Kidney tubule cell (primary cell): ENCODE measurements at places on chromosomes 4 and X.

GRCh38 chrX:133726642-133727041, 258.8 kb downstream of the GPC3 start:
- DNase-seq: peak; percentile 46

GRCh38 chrX:57329008-57329407, 42.5 kb downstream of the FAAH2 start:
- DNase-seq: no peak

- DNase-seq: peak; percentile 80
Observed at GRCh38 chr4:188297873-188298272, 158.6 kb downstream of the TRIML1 start.

DNA sequence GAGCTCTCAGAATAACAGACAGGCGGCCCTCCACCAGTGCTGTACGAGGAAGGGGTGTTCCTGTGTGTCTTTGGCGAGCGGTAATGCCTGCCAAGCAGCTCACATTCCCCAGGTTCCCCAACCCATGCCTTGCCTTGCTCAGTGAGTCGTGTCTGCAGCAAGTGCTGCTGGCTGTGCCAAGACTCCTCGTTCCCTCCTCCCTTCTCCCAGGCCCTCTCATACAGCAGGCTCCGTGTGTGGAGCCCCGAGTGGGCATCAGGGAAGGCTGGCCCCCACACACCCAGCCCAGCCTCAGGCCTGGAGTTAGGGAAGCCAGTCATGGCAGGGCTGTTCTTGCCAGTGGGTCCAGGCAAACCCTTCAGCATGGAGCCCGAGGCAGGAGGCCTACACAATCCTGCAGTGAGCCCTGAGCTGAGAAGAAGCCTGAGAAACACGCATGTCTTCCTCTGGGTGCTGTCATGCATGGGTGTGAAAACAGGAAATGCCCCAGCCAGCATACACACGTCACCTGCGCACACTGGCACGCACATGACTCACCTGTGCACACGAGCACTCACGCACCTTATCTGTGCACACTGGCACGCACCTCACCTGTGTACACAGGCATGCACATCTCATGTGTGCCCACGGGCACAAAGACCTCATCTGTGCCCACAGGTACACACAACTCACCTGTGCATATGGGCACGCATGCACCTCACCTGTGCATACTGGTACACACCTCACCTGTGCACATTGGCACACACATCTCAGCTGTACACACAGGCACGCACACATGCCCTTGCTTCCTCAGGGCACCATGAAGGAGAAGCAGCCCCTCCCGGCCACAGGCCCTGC, 238.7 kb downstream of the DHRSX start:
- peak; percentile 89 for DNase-seq

DNA sequence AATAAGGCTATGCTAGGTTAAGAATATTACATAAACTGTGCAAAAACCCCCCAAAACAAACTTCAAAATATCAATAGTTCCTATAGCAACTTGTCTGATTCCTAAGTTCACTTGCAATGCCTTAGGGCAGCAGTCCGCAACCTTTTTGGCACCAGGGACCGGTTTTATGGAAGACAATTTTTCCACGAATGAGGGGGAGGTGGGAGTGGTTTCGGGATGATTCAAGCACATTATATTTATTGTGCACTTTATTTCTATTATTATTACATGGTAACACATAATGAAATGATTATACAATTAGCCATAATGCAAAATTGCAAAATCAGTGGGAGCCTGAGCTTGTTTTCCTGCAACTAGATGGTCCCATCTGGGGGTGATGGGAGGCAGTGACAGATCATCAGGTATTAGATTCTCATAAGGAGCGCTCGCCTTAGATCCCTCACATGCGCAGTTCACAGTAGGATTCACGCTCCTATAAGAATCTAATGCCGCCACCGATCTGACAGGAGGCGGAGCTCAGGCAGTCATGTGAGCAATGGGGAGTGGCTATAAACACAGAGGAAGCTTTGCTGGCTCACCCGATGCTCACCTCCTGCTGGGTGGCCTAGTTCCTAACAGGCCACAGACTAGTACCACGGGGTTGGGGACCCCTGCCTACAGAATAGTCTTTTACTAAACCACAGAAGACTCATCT, 39.7 kb downstream of the ACOX3 start:
- no peak for DNase-seq

- DNase-seq: peak; percentile 84
Observed at GRCh38 chr4:4859325-4859798, at the start of gene MSX1. TSS of gene MSX1 (plus strand) at chr4:4859665. CDS start at chr4:4859900, 235 bp downstream.

- DNase-seq: no peak
Observed at GRCh38 chr4:8310306-8310705, 40.8 kb downstream of the HTRA3 start.

DNA sequence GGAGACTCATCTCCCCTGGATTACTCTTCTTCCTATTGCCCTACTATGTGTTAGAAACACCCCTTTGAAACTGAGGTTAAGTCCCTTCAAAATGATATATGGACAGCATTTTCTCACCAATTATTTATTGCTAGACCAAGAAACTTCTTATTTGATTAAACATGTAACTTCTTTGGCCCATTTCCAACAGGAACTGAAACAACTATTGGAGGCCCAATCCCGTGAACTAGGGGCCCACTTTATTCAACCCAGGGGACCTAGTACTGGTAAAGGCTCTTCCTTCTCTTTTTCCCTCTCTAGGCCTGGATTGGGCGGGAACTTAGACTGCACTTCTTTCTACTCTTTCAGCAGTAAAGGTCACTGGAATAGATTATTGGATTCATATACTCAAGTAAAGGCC, 16.7 kb upstream of the COL25A1 start:
- DNase-seq: no peak

GRCh38 chr4:82648356-82648755, 86.6 kb upstream of the TMEM150C start:
- DNase-seq: peak; percentile 30

DNA sequence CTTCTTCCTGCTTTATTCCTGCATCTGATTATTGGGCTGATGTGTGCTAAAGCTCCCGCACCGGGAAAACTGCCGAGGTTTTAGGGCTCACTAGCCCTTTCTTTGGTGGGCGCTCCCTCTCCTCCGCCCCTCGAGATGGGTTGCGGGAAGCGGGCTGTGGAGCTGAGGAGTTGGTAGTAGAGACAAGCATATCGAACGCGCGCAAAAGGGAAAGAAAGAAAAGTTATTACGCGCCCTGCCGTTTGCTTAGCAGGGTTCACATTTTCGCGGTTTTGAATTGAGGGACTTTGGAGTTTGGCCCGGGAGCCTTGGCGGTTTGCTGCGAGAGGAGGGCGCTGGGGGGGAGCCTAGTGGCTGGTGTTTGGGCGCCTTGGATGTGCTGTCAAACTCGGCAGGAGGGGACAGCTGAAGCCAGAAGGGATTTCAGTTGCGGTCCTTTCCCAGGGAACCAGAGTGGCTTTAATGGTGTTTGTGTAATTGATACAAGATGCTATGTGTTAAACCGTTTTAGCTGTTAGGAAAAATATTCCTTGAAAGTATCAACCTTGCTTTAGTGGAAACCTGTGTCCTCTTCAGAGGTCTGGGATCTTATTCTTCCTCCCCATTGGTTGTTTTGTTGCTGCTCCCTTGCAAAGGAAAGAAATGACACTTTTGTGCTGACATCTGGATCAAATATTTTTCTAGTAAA, 1.1 kb downstream of the GAB1 start:
- DNase-seq: peak; percentile 29

- DNase-seq: no peak
Observed at GRCh38 chrX:135094726-135095125, 25.6 kb downstream of the ETDB start.

- DNase-seq: peak; percentile 64
Observed at GRCh38 chrX:40543661-40544328, 37.0 kb upstream of the ATP6AP2 start.

DNA sequence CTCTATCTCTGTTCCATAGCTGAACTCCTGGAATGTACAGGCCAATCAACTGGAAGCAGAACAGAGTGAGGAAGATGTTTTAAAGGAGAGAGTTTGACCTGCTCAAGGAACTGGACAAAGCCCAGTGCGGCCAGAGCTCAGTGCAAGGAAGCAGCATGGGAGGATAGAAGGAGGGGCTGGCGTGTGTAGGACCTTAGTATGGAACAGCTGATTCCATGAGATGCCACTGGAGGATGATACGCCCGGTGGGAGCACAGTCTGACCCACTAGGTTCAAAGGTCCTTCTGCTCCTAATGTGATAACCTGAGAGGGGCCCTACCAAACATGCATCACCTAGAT, 81.5 kb downstream of the USP46 start:
- DNase-seq: no peak

DNA sequence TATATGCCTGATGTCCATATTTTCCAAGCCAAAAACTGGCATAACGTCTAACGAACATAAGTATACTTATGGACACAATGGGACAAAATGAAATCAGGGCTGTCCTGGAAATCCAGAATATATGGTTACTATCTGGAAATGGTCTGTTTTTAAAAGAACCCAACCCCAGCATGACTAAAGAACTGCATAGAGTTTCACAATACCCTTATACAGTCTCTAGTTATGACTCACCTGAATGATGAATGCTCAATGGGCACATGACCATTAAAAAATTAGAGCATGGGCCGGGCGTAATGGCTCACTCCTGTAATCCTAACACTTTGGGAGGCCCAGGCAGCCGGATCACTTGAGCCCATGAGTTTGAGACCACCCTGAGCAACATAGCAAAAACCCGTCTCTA, 31.8 kb downstream of the AMMECR1 start:
- DNase-seq: peak; percentile 84

- peak; percentile 7 for DNase-seq
Observed at GRCh38 chr4:116073051-116073450, 959.6 kb upstream of the NDST4 start.

GRCh38 chr4:55013431-55013955, 111.9 kb downstream of the KDR start:
- peak; percentile 47 for DNase-seq

DNA sequence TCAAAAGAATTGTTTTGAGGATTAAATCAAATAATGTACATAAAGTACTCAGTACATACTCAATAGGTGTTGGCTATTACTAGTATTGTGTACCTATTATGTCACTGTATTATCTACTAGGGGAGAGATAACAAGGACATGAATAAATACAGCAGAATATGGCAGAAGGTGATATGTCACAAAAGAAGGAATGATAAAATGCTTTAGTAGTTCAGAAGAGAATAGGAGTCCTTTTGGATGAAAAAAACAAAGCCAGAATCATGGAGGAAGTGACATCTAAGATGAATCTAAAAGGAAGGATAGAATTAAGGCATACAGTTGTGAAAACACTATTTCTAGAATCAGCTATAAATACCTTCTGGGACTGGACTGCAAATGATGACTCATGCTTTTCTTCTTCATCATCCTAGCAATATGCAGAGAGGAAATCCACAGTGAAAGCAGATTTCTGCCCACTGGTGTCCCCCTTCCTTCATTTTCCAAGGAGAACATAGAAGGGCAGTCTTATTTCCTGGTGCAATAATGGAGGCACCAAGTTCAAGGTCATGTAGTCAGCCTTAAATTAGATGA, 98.7 kb downstream of the GLUD2 start:
- no peak for DNase-seq

- DNase-seq: peak; percentile 56
Observed at GRCh38 chr4:180967936-180968335, 1275.3 kb upstream of the TENM3 start.

DNA sequence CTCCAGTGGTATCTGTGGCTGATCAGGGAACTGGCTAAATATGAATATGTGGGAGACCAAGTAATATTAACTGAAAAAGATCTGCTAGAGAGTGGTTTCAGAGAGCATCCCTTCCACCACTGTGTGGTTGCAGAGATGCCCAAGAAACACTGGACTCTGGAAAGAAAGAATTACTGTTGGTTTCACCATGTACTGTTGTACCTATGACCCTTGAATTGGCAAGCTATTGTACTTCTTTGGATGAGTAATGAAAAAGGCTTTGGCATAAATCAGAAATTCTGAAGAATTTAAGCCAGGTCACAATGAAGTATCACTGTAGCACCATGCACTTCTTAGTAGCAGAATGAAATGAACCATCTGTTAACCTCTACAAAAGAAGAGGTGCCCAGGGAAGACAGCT, 134.4 kb upstream of the INTU start:
- DNase-seq: no peak

- DNase-seq: no peak
Observed at GRCh38 chrX:49292400-49293362, 10.8 kb upstream of the GAGE10 start.

- peak; percentile 78 for DNase-seq
Observed at GRCh38 chrX:50813843-50814661, at the start of gene SHROOM4. TSS of gene SHROOM4 (minus strand) at chrX:50814194. CDS start at chrX:50814018, 176 bp downstream.

GRCh38 chr4:3520276-3520675, 11.9 kb downstream of the LRPAP1 start:
- DNase-seq: no peak

DNA sequence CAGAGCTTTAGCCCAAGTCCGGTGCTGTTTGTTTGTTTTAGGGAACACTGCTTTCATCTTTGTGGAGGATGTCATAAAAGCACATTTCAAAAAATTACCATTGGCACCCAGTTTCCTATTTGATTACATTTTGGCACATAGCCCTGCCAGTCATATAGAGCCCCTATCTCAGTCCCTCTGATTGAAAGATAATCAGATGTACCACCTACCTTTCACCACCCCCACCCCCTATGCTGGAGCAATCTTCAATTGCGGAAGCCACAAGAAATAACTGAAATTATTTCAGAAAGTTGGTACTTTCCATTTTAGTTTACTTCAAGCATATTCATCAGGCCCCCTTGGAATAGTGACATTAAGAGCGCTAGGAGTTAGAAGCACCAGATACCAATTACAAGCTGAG, 136.7 kb upstream of the RPL34 start:
- DNase-seq: no peak

- DNase-seq: no peak
Observed at GRCh38 chr4:40307627-40308497, 27.3 kb upstream of the CHRNA9 start.

GRCh38 chrX:45758319-45758718, 557.6 kb upstream of the DIPK2B start:
- peak; percentile 93 for DNase-seq

- DNase-seq: no peak
Observed at GRCh38 chrX:73215246-73215645, 595 bp upstream of the NAP1L2 start.

GRCh38 chr4:184250795-184251669, 33.4 kb upstream of the ENPP6 start:
- DNase-seq: peak; percentile 66
